ENCODE measurements at places on chromosomes 4 and X.
A peak's percentile ranks its signal among the peaks of the same experiment; 100 is the strongest.

DNA sequence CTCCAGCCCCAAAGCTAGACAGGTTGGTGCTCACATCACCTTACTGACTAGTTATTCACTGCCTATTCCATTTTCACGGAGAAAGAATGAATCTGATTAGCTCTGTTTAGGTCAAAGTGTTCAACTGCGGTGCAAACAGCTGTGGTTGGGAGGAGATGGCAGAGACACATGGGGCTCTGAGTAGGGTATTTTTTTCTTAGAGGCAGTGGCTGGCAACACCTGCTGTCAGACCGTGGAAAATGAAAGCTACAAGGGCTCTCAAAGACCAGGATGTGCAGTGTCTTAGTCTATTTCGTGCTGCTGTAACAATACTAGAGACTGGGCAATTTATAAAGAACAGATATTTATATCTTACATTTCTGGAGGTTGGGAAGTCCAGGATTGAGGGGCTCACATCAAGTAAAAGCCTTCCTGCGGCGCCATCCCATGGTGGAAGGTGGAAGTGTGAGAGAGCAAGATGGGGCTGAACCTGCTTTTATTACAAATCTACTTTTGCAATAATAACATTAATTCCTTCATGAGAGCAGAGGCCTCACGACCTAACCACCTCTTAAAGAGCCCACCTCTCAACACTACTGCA lies 10.6 kb downstream of the NYX start:
- no peak for DNase-seq

GRCh38 chr4:187178587-187178986 lies 454.9 kb upstream of the FAT1 start:
- no peak for DNase-seq

GRCh38 chr4:101393256-101393655 lies 45.9 kb upstream of the PPP3CA start:
- no peak for DNase-seq

DNA sequence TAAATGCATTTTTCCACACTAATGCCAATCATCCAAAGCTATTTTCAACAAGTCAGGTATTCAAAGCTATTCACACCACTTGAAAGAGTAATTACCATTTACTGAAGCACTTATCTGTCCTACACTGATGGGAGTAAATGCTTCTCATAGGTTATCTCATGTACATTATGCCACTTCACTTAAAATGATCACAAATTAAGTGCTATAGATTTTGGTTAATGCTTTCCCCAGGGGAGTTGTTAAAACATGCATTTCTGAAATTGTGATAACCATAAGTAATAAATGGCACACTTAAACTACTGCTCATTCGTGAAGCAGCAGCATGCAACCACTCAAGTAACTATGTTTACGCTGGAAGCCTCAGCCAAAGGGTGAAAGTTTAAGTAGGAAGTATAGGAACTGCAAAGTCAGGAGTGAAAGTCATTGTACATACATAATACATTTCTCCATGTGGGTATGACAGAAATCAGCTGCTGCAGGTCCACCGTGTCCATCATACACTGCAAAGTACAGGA lies 6.6 kb downstream of the PPM1K start:
- DNase-seq = no peak

GRCh38 chr4:5881340-5881739 lies 11.5 kb downstream of the CRMP1 start:
- DNase-seq = no peak

DNA sequence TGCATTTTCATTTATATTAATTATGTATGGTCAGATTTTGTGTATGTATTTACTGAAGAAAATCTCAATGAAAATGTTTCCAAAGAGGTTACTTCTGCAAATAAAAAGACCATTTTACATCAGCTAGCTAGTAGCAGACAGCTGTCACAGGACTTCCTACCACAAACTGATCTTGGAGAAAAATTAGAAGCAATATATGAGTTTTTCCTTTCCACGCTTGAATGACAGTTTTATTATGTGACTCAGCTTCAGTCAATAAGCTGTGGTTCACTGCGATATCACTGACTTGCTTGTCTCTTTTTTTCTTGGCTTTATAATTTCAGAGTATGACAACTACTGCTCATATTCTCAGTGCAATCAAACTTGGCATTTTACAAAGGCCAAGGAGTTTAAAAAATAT lies 787.4 kb upstream of the GALNTL6 start:
- no peak for DNase-seq

GRCh38 chr4:7370038-7370437 lies 64.7 kb downstream of the PSAPL1 start:
- no peak for DNase-seq

DNA sequence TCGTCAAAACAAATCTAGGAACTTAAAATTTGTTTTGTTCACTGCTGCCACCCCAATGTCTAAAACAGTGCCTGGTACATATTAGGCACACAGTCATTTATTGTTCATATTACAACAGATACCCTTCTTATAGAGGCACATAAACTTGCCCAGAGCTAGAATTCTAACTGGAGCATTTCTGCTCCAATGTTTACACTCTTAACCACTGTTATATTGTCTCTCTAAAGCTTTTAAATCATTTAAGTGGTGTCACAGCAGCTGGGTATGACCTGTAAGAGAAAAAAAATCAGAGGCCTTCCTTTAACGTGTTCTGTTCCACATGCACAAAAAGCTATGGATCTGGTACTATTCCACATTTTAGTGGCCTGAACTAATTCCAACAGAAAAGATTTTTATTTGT lies 3.0 kb downstream of the UBE2D3 start:
- no peak for DNase-seq

DNA sequence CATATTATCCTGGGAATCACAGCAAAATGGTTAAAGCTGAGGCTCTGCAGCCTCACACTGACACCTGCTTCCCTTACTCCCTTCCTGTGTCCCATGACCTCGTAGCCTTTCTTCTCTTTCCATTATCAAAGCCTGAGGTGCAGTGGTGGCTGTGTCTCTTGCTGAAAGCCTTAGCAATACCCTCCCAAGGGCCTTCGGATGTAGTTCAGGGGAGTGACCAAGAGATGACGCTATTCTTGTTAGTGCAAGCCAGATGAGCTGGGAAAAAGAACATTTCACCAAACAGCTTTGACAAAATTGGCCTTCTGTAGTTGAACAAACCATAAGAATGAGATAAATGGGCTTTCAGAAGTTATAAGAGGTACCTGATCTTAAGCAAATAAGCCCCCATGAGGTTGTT lies 31.6 kb downstream of the SMIM10L2A start:
- DNase-seq = no peak

GRCh38 chr4:181529537-181529936 lies 713.7 kb upstream of the TENM3 start:
- no peak for DNase-seq

- no peak for DNase-seq
These were observed 50.1 kb downstream of the ENPP6 start for GRCh38 chr4:184167576-184167975.

DNA sequence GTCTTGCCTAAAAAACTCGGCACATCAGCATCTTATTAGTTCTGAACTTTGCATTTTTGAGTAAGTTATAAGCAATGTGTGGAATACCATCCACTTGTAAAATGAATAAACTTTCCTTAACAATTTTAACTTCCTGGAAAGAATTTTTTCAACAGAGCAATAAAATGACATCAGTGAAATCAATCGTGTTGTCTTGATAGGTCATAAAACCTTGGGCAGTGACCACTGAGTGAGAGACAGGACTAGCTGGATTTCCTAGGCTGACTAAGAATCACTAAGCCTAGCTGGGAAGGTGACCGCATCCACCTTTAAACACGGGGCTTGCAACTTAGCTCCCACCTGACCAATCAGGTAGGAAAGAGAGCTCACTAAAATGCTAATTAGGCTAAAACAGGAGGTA lies 403.0 kb upstream of the CNKSR2 start:
- no peak for DNase-seq

GRCh38 chrX:111888600-111888999 lies 12.6 kb downstream of the TRPC5OS start:
- DNase-seq = no peak

DNA sequence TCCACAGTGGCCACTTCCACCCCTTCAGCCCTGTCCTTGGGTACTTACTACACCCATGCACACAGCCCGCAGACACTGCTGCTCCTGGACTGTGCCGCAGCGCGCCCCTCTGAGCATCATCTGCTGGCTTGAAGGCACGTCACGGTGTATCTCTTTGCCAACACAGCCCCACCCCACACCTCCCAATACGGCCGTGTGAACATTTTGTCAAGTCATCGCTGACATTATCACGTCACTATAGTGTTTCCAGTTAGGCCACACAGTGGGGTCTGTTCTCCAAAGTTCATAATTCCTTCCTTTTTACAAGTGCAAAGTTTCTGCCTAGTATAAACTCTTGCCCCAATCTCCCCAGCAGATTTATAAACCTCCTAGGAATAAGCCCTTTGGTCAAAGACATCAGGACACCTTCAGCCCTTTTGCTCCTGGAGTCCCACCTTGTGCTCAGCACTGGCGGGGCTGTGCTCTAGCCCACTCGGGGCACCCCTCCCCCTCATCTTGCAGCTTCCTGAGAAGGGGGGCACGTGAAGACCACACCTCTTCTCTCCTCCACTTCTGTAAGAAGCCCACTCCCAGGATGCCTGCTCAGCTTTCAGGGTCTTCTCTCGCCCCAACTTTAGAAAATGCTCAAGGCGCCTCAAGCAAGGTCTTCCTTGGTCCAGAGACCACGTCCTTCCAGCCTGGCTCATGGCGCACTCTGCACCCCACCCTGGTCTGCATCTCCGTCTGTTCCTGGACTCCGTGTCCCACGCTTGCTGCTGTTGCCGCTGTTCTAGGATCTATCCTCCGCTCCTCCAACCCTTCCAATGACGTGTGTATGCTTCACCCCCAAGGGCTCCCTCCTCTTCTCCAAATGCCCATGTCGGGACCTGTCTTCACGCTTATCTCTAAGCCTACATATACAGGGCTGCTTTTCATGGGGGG lies 7.2 kb downstream of the FAM53A start:
- no peak for DNase-seq

DNA sequence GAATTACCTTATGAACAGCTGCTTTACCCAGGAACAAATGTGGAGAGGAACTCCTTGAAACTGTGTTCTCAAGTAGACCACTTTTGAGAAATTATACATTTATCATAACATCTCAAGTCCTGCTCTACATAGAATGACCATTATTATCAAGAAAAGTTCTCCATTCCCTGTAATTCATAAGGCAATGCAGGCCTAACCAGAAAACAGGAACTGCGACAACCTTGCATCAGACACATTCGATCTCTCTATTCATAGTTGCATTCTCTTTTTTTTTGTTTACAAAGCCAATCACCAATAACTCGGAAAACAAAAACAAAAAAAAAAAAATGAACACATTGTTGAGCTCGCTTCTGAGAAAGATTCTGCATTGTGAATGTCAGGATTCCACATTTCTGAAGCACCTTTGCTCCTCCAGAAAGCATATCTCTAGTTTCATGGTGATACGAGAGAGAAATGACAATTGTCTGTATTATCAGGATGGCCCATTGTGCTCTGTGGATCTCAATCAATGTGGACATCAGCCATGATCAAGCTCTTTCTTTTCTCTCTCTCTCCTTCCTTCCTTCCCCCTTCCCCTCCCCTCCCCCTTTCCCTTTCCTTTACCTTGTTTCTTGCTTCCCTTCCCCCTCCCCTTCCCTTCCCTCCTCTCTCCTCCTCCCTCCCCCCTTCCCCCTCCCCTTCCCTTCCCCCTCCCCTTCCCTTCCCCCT lies 32.4 kb upstream of the CD99 start:
- DNase-seq = no peak

DNA sequence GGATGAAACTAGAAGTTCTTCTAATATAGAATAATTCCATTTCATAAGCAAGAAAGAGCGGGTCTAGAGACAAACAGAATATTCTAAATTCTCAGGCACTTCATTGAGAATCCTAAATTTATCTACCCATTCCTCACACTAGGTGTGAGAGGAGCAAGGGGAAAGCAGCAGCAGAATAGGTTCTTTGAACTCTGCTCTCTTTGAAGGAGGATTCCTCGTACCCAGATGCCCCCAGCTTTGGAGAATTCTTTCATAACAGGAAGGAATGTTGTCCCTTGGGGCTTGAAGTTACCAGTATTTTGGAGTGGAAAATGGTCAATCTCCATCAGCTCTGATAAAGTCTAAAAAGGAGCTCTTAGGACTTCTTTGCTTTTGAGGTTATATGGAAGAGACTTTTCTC lies 59.7 kb upstream of the RASGEF1B start:
- DNase-seq = no peak

- no peak for DNase-seq
These were observed 43.7 kb downstream of the TSPAN5 start for GRCh38 chr4:98614662-98615061.

DNA sequence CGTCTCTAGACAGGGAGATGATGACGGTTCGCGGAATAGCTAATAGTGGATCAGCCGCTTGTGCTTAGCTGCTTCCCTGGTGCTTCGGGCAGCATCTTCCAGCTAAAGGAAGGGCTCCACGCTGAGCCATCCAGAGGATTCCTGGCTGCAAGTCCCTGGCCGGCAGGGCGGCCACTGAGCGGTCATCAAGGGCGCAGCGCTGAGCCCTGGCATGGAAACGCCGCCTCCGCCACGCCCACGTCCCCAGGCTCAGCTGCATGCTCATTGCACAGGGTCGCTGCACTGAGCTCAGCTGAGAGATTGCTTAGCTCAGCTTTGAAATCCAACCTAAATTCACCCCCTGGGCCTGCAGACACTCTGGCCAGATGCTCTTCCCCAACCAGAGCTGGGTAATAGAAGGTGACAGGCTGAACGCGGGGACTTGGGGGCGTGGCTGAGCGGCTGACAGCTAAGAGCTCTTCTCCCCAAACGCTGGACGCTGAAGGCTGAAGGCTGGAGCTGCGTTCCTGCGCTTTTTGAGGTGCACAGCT lies 118.2 kb upstream of the KIT start:
- DNase-seq = peak; percentile 67

GRCh38 chr4:6761649-6762615 lies 20.6 kb upstream of the KIAA0232 start:
- DNase-seq = peak; percentile 72

DNA sequence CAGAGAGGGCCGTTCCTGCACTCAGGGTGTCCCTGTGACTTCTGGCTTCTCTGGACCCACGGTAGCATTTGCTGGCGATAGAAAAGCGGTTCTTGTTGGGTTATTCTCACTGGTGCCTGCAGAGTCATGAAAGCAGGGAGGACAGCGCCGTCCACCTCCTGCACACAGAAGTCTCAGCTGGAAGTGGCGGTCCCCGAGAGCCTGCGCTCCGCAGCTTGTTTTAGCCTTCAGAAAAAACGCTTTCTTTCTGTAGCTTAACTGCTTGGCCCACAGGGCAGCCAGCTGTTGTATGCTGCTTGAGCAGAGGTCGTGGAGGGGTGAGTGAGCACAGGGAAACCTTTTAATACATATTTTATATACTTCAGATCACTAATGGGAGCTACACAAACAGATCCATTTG lies 400.7 kb upstream of the FAT1 start:
- no peak for DNase-seq

GRCh38 chrX:45524805-45525204 lies 324.1 kb upstream of the DIPK2B start:
- no peak for DNase-seq

DNA sequence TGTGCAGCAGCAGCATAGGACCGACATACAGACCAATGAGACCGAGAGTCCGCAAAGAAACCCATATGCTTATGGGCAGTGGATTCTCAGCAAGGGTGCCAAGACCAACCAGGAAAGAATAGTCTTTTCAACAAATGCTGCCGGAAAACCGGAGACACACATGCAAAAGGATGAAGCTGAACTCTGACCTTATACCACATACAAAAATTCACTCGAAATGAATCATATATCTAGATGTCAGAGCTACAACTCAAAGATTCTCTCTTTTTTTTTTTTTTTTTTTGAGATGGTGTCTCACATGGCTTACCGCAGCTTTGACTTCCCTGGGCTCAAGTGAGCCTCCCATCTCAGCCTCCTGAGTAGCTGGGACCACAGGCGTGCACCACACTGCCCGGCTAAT lies 16.0 kb upstream of the MXD4 start:
- DNase-seq = no peak

Data from dorsolateral prefrontal cortex (tissue), 122 donors.